M059J (cell line): ENCODE measurements at places on chromosomes 13 and 19.

GRCh38 chr19:35315883-35316282, 13.1 kb upstream of the CD22 start:
- no peak for DNase-seq

DNA sequence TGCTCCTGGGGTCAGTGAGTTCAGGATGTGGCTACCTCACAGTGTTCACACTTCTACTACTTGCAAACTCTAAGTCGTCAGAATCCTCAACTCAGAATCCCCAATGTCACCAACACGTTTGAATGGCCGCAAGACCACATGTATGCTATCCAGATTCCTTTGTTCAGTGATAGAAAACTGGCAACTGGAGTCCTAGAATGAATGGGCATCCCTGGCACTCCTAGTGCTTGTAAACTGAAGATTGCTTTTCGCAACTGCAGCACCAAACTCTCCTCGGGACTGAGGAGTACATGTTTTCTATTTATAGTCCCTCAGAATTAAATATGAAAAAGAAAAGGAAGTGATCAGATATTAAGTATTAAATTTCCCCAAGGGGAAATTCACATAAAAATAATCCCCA, 4.9 kb downstream of the SMAD9 start:
- DNase-seq: no peak

GRCh38 chr19:14118165-14119051, 846 bp upstream of the PRKACA start:
- peak; percentile 40 for DNase-seq

DNA sequence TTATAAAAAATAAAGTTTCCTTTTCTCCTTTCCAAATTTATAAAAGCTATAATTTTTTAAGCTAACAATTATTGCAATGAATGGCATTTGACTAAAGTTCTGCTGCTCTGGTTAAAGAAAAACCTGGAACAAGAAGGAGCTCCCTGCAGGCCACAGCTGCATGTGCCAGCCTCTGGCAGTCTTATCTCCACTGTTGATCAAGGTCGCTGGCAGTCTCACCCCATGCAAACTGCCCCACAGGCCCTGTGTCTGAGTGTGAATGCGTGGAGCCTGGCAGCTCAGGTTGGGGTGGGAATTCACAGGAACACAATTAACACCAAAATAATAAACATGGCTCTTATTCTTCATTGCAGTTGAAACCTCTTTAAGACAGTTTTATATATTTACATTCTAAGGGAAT, 30.2 kb upstream of the FREM2 start:
- peak; percentile 29 for DNase-seq

- no peak for DNase-seq
These were observed 15.6 kb downstream of the SPACA7 start for GRCh38 chr13:112391746-112392145.

GRCh38 chr19:791567-792305, 5.5 kb upstream of the PTBP1 start:
- no peak for DNase-seq

DNA sequence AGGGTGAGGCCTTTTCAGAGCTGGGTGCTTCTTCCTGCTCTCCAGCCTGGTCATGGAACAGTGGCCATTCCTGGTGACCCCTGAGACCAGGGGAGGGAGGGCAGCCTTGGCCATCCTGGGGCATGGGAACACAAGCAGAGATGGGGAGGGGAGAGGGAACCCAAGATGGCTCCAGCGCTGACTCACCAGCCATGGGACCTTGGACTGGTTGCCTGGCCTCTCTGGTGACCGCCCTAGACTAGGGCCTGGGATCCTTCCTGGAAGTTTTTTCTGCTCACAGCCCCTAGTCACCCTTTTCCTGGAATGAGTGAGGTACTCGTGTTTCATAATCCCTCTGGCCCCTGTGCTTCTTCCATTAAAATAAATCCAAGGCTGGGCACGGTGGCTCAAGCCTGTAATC, 3.3 kb upstream of the OPA3 start:
- no peak for DNase-seq

DNA sequence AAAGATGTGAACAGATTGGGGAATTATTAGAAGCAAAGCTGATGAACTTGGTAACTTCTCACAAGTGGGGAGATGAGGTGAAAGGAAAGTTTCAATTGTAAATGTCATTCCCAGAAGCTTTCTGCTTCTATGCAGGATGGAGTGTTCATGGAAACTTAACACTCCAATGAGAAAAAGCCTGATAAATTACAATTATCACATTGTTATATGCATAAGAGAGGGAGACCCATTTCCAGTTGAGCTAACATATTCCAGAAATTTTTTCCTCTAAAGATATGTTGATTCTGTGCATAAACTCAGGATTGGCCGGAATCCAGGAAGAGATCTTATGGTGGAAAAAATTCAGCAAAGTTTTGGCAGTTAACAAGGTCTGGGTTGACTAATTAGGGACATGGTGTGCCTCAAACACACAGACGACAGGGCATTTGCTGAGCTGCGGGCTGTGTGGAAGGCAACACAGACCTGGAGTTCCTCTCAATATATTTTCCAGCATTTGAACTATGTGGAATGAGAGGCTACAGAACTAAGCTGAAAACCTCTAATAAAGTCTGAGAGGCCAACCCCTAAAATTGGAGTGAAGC, 64.9 kb upstream of the FGF14 start:
- no peak for DNase-seq

GRCh38 chr13:108220041-108220440, 1.8 kb downstream of the ABHD13 start:
- DNase-seq: peak; percentile 3

DNA sequence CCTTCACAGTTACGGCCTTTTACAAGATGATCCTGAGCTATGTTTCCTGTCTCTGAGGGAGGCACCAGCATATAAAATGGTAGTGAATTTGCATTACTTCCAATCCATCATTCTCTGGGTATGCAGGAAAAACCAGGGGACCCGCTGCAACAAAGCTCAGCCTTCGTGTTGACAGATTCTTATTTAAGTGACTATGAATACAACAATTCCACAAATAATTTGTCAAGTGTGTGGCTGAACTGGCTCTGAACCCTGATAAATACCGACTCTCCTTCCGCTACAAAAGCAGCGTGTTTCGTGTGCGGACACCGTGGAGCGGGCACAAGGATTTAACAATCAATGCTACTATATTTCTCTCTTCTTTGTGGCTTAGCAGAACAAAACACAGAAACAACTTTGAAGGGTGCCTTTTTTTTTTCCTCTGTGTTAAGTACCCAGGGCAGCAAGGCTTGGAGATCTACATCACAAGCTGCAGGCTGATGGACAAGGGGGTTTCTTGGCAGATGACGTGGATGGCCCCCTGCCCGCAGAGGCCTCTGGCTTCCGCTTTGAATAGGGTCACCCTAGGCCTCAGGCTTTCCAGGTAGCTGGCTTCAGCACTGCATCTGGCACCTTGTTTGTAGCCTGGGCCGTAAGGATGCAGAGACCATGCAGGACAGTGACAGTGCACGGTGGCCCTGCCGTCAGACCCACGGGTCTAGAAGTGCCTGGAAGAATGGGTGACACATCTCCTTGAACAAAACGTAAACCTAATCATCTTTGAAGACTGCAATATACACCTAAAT, 280.5 kb upstream of the TSHZ3 start:
- no peak for DNase-seq

GRCh38 chr13:109160357-109160756, 530.9 kb downstream of the MYO16 start:
- no peak for DNase-seq

GRCh38 chr13:27619728-27620376, 477 bp downstream of the LNX2 start:
- peak; percentile 43 for DNase-seq

- DNase-seq: no peak
These were observed 2165.2 kb downstream of the PCDH9 start for GRCh38 chr13:65064967-65065366.

DNA sequence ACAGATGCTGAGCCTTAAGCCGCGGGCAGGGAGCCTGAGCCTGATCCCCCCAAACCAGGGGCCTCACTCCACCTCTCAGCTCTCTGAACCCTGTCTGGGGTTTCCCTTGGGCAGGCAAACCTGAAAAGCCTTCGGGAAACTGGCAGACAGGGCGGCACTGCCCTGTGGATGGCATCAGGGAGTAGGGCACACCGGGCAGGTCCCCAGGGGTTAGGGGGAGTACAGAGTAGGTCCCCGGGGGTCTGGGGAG, 9.7 kb downstream of the MKNK2 start:
- DNase-seq: no peak

DNA sequence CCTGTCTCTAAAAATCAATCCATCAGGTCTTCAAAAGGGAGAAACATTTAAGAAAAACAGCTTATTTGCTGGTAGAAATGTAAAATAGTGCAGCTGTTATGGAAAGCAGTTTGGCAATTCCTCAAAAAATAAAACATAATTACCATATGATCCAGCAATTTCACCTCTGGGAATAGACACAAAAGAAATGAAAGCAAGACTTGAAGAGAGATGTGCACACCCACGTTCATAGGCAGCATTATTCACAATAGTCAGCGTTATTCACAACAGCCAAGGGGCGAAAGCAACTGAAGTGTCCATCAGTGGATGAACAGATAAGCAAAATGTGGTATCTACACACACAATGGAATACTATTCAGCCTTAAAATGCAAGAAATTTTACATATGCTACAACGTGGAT, 45.1 kb upstream of the DOCK9 start:
- DNase-seq: no peak

DNA sequence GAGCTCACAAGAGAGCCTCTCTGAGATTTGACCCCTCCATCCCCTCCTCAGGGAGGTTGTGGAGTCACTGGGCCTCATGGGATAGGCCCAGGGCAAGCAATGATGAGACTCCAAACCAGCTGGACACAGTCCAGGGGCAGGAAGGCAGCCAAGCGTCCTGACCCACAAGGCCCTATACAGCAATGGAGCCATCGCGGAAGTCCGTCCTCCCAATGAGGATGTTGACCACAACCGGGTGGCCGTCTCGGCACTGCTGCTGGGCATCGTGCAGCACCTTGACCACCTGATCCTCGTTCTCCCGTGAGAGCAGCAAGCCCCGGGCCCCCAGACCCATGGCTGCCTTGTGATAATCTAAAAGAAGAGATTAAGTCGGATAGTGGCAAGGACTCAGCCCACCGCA, 7.9 kb downstream of the SYDE1 start:
- DNase-seq: peak; percentile 42

DNA sequence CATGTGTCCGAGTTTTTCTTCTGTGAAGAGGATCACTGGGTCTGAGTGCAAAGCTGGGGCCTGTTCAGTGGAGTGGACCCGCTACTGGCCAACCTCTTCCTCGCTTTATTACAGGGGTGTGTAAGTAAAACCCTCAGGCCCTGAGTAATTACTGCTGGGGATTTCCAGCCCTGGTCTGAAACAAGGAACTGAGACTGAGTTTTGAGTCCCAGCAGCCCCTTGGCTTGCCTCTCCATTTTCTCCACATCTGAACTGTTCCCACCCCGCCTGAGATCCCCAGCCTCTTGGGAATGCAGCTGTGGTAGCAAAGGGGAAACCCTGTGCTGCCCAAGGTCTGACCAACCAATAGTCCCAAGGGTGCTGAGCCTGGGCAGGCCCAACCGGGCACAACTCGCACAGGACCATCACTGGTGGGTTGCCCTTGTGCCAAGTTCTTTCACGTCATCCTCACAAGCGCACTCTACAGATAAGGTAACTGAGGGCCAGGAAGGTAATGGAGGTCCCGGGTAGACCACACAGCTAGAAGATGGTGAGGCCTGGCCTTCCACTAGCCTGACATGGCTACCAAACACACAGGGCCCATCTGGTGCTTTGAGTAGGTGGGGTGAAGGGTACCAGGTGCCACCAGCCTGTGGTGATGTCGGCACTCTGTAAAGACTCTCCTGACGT, 13.7 kb upstream of the SLC35E1 start:
- DNase-seq: peak; percentile 38

DNA sequence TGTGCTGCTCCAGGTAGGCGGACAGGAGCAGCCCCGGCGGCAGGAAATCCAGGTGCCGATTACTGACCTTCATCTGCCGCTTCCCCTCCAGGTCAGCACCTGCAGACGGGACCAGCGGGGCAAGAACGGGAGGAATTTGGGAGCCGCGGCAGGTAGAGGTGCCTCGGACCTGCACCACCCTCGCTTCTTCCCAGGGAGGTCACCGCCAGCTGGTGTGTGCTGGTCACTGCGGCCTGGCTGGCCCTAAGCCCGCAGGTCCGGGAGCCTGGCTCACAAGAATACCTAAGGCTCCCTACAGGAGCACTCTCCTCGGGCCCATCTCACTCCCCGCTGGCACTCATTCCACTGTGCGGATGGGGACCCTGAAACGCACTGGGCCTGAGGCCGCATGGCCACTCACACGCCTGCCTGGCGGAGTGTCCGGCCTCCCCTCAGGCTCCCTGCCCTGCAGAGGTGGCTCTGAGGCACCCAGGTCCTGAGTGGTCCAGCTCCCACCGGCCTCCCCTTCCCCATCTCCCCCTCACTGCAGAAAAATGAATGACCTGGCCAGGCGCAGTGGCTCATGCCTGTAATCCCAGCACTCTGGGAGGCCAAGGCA, 4.3 kb downstream of the RNU6-9 start:
- DNase-seq: no peak

GRCh38 chr13:29548722-29549121, 46.8 kb downstream of the SLC7A1 start:
- DNase-seq: peak; percentile 86

DNA sequence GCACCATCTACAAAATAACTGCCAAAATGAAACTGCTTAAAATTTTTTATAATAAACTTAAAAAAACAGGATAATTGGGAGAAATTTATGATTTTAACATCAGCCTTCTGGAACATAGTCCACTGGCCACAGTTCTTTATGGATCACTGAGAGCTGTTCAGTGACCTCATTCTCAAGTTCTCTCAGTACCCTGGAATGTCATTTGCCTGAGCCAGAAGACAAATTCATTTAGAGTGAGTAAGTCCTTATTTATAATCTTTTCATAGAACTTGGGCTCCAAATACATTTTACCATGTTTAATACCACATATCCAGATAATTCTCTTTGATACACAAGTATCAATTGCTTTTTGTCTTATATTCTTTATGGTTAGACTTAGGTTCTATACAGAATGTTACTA, 87.6 kb downstream of the CAB39L start:
- DNase-seq: peak; percentile 84

DNA sequence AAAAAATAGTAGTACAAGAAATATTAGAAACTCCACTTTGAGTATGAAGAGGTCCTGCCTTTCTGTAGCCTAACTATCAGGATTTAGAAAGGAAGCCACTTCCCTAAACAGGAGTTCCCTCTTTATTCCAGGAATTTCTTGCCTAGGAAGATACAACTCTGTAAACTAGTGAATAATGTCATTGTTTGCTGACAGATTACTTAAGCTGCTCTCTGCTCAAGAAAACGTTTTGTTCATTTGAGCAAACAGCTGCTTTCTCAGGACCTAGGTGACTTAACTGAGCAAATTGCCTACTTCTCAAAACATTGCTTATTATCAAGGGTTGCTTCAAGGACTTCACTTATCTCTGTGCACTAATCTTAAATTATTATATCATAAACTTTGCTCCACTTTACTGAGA, 1419.4 kb upstream of the SLC10A2 start:
- no peak for DNase-seq

- DNase-seq: no peak
These were observed 220.3 kb downstream of the POU4F1 start for GRCh38 chr13:78383071-78383484.

DNA sequence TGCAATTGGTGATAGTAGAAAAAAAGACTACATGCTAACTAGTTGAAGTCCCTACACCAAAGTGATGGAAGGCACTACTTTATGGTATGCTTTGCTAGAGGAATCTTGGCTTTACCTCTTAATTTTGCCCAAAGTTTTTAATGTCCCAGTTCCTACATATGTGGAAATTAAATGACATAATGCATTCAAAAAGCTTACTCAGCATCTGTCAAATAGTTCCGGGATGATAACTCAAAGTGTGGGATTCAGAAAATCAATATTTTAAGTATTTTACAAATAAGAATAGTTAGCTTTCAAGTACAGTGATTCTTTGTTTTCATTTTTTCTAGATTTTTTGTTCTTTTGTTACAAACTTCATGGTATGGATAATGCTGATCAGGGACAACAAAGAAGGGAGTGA, 211.6 kb downstream of the PCDH20 start:
- DNase-seq: no peak
